Placental epithelial cell (primary cell): ENCODE measurements at places on chromosomes 11 and 22. TPM values are rescaled to one million over a fixed set of nuclear protein-coding genes. Genes with fewer than 3 reads are reported as not detected.

BBOX1 gene
- total RNA-seq = not detected in 2 replicates

OR2AT4 gene
- total RNA-seq = not detected in 2 replicates

CCDC116 gene
- 0.11 and 0.79 TPM in 2 replicates for total RNA-seq

ROM1 gene
- total RNA-seq = 0.54 and 4.7 TPM in 2 replicates

ZNF70 gene
- total RNA-seq = 5.1 and 6.5 TPM in 2 replicates

HIRA gene
- 15.8 and 18.1 TPM in 2 replicates for total RNA-seq

RHOD gene
- total RNA-seq = 51.4 and 158 TPM in 2 replicates

MS4A6A gene
- total RNA-seq = not detected in 2 replicates

OR2AG2 gene
- total RNA-seq = 0.11 and 0.39 TPM in 2 replicates

ABCC8 gene
- total RNA-seq = not detected in 2 replicates

CRYBB1 gene
- not detected in 2 replicates for total RNA-seq

UPK3A gene
- total RNA-seq = not detected in 2 replicates
